Left renal pelvis (tissue), 4 donors: ENCODE measurements at places on chromosomes 13 and 19.
A peak's percentile ranks its signal among the peaks of the same experiment; 100 is the strongest.

- no peak for DNase-seq
These were observed 680 bp downstream of the LIG4 start for GRCh38 chr13:108214441-108215271.

DNA sequence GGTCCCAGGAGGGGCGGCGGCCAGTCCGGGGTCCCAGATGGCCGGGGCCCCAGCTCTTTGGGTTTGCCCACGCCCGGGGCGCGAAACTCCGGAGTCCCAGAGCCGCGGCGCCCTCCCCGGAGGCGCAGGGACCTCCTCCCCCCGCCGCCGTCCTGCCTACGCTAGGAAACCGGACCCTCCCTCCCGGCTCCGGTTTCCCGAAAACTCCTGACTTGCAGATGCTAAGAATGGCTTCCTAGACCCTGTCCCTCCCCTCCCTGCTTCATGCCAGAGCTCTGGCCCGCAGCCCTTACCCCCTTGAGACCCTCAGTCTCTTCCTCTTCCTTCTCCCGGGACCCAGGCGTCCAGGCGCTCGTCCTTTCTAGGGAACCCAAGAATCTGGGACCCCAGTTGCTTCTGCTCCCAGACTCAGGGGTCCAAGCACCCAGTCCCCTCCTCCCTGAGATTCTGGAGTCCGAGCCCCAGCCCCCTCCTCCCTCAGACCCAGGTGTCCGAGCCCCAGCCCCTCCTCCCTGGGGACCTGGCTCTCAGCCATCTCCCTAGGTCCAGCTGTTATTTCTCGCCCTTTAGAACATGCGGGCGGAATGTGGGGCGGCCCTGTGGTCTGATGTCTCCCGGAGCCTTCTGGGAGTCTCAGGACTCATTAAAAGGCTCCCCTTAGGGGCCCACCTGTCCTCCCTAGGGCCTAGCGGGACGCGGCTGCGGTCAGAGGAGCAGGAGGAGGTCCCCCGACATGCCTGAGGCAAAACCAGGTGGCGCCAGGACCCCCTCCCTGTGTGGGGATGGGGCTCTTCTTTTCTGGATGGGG is at the start of gene MYBPC2:
MYBPC2 (plus strand) TSS at position 672 of the 808 bp plus-strand sequence; CDS start at position 734, 62 bp downstream.
- DNase-seq: peak; percentile 42

DNA sequence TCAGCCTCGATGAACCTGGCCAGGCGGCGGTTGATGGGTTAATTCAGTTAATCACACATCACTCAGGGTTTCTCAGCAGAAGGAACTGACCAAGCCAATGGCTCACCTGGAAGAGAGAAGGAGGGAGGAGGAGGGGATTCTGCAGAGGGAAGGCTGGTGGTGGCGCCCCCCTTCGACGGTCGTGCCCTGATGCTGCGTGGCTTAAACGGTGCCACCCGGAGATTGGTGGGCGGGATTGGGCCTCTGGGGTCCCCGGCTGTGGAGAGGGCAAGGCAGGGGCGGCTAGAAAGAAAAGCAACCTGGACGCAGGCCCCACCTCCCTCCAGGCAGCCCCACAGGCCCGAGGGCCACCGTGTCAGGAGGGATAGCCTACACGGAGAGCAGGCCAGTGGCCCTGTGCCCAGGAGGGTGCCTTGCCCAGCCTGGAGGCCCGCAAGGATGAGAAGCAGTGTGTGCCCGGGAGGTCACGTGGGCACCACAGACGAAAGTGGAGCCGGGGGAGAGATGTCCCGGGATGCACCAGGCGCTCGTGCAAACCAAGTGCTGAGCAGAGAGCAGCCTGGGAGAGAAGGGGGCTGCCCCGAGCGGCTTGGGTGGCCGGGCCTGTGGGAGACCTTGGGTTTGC is 16.0 kb downstream of the CSNK1G2 start:
- no peak for DNase-seq

DNA sequence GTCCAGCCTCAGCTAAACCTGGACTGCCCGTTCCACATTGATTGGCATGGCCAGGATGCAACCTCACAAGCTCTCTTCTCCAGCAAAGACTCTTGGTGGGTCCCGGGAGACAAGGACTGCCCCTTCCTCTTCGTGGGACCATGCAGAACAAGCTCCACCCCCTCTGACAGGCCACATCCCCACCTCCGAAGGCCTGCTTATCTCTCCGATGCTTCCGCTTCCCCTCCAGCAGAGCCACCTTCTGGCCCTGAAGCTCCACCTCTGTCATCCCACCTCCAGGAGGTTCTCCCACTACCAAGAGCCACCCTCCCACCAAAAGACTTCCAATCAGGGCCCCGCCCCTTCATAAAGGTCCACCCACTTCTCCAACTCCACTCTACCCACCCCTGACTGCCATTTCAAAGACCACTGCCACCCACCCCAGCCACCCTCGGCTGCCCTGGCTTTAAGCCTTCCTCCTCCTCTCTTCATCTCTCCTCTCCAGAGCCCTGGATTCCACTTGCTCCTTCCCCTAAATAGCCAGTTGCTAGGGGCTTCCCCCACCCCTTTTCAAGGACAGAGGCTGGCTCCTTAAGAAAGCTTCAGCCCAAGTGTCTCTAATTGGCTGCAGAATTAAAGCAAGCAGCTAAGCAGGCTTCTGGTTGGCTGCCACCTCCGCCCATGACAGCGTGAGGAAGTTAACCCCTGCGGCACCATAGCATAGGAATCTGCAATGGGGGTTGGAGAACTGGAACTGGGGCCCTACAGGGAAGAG is 9.9 kb downstream of the LRFN1 start:
- DNase-seq: no peak

- DNase-seq: no peak
These were observed 357.8 kb downstream of the DCT start for GRCh38 chr13:94121686-94122085.

- no peak for DNase-seq
These were observed 148.6 kb downstream of the IER2 start for GRCh38 chr19:13298565-13299481.
